Gastrocnemius medialis (tissue), 4 donors: ENCODE measurements at places on chromosomes 3 and 15. TPM values are rescaled to one million over a fixed set of nuclear protein-coding genes. Genes with fewer than 3 reads are reported as not detected.

DNA sequence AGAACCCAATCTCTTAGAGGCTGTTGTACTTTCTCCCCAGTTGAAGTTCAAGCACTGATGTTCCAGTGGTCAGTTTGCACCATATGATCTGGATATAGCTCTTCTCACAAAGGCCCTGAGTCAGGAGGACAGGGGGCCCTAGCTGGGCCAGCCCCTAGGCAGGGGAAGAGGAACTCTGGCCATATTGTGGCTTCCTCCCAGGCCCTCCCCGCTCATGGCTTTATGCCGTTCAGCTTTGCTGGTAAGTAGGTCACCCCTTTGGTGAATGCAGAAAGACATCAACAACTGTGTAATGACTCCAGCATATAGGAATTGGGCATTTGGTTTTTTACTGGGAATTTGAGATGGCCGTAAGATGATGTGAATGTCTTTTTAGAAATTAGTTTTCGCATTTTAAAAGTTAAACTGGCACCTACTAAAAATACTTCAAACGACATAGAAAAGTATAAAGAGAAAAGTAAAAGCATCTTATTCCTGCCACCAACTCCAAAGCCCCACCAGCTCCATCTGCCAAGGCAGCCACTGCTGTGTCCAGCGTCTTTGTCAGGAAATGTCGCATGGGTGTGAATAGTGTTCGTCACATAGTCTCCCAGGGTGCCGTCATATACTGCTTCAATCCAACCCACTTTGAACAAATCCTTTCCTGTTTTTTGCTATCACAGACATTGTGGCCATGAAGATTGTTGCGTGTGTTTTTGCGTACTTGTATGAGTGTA, 25.3 kb downstream of the CCR9 start:
- no peak overlapping the region for H3K4me3 ChIP-seq
- H3K4me1 ChIP-seq = peaks cover 3% of the 10 kb centered on the region
- no peaks in the 10 kb centered on the region for H3K27me3 ChIP-seq
- no peak for DNase-seq

- no peaks in the 10 kb centered on the region for H3K36me3 ChIP-seq
- no peak overlapping the region for H3K27ac ChIP-seq
- H3K4me1 ChIP-seq = no peaks in the 10 kb centered on the region
- H3K4me3 ChIP-seq = no peak overlapping the region
- no peaks in the 10 kb centered on the region for H3K27me3 ChIP-seq
- DNase-seq = no peak
Measured at GRCh38 chr3:18738393-18739098, 313.4 kb upstream of the SATB1 start.

GRCh38 chr3:4551794-4552442, 58.8 kb downstream of the ITPR1 start:
- H3K4me1 ChIP-seq = no peaks in the 10 kb centered on the region
- H3K27me3 ChIP-seq = no peaks in the 10 kb centered on the region
- H3K4me3 ChIP-seq = no peak overlapping the region
- H3K27ac ChIP-seq = no peak overlapping the region
- no peak for DNase-seq

Gene PLSCR2
- total RNA-seq = not detected

Gene TP53BP1
- total RNA-seq = 17.0 TPM

DNA sequence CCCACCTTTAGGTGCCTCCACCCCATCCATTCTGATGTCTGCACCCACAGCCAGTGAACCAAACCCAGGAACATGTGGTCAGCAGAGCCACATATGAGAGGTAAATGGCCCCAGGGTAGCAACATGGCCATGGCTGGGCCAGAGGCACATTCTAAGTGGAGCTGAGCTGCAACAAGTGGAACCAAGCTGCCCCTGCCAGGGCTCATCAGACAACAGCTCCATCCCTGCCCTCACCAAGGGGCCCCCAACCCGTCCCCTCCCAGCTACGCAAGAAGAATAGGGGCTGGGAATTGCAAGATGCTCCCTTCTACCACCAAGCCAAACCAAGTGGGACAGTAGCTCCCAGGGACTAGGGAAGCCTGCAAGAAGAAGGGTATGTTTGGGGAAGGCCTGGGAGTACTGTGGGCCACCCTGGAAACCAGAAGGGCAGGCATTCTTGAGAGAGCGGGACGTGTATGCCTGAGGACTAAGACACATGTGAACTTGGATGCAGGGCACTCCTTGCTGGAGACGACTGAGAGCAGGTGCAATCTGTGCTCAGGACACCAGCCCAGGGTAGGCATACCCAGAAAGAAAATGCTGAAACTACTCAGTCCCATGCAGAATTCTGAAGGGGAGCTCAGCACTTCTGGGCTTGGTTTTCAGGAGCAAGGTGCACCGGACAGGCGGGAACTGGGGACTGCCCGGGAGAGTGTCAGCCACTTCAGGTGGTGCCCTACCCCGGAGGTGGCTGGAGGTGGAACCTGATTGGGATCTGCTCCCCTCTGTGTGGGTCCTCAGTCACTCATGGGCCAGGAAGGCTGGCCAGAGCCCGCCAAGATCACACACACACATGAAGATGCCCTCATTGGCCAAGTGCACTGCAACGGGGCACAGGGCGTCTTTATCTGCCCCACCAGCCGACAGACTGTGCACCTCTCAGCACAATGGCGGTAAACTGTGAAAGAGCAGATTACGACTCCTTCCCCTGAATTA, 9.5 kb downstream of the MYL3 start:
- H3K27me3 ChIP-seq = no peaks in the 10 kb centered on the region
- no peak overlapping the region for H3K4me3 ChIP-seq
- H3K27ac ChIP-seq = no peak overlapping the region
- H3K4me1 ChIP-seq = no peaks in the 10 kb centered on the region

DNA sequence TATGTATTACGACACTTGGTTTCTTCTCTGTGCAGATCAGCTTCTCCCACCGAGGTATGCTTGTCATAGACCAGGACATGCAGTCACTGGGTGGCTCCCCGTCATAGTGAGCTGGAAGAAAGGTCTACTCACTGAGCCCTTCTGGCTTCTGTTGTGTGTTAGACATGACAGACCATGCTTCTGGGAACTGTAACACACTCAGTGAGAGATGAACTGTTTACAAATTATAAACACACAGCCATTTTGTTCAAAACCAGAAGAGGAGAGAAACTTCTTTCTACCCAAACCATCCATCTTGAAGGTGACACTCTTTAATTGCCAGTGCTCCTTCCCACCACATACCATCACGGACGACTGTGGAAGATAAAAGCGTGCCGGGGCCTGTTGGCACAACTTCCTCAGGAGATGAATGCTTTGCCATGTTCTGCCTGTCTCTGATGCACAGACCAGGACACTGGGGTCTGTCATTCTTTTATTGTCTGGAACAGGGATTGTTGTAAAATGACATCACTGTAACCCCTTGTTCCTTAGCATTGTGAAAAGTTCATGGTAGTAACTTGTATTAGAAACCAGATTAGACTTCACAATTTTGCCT, 214.3 kb downstream of the MCTP2 start:
- no peak for DNase-seq
- H3K4me1 ChIP-seq = no peaks in the 10 kb centered on the region
- no peaks in the 10 kb centered on the region for H3K36me3 ChIP-seq
- H3K4me3 ChIP-seq = no peak overlapping the region
- H3K27ac ChIP-seq = no peak overlapping the region

DNA sequence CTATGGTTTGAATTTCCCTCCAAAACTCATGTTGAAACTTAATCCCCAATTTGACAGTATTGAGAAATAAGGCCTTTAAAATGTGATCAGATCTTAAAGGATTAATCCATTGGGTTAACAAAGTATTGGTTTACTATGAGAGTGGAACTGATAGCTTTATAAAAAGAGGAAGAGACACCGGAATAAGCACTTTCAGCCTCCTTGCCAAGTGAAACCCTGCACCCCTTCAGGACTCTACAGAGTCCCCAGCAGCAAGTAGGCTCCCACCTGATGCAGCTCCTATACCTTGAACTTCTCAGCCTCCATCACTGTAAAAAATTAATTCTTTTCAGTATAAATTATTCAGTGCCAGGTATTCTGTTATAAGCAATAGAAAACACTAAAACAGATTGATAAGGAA, 348.3 kb downstream of the CGGBP1 start:
- H3K4me1 ChIP-seq = no peaks in the 10 kb centered on the region
- H3K36me3 ChIP-seq = no peaks in the 10 kb centered on the region

DNA sequence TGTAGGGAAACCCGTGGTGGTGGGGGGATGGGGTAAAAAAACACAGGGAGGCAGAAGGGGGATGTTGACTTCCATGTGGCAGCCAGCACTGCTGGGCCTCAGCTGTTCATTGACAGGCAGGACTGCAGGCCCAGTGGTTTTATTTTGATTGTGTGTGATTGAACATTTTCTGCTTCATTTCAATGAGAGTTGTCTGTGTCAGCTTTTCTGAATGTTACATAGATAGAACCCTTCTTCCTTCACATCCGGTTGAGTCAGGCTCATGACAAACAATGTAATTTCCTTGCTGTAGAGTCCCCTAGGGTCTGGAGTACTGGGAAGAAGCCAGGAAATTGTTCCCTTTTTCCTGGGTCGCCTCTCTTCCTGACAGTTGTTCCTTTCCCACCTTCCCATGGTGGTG, 8.2 kb upstream of the RPP25 start:
- H3K4me1 ChIP-seq = no peaks in the 10 kb centered on the region
- no peaks in the 10 kb centered on the region for H3K36me3 ChIP-seq
- H3K4me3 ChIP-seq = no peak overlapping the region
- H3K27ac ChIP-seq = no peak overlapping the region
- DNase-seq = no peak

DNA sequence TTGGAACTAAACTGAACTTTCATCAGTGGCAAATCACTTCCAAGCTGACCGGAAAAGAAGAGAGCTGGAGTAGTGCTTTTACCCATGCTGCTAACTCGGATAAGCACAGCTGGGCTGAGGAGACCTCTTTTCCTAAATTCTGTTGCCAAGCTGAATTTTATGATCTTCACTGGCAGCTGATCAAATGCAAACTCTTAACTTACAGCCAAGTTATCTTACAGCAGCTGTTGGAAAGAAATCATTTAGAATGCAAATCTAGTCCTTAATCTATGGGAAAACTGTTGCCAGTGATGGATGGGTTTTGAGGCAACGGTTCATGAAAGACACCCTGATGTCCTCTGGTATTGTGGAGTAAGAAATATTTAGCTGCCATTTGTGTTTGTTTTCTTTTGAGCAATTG, 216.5 kb downstream of the ZNF385D start:
- no peak for DNase-seq
- no peaks in the 10 kb centered on the region for H3K27me3 ChIP-seq
- H3K27ac ChIP-seq = no peak overlapping the region
- no peaks in the 10 kb centered on the region for H3K4me1 ChIP-seq
- H3K36me3 ChIP-seq = no peaks in the 10 kb centered on the region

DNA sequence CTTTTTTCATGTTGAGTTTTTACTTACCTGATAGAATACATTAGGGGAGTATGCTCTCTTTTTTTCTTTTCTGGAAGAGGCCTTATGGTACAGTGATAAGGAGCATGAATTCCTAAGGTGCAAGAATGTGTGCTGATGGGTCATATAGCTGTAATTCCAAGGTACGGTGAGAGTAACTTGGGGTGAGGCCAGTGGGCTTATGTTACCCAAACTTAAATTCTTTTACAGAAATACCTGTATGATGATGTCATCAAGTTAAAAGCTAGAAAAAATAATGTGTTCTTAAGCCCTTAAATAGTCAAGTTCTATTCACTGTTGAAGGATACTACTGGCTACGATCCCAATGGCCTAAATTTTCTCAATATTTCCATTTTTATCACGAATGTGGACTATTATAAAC, 111.2 kb downstream of the GMPS start:
- no peak overlapping the region for H3K27ac ChIP-seq
- DNase-seq = no peak
- H3K4me1 ChIP-seq = no peaks in the 10 kb centered on the region
- H3K4me3 ChIP-seq = no peak overlapping the region

DNA sequence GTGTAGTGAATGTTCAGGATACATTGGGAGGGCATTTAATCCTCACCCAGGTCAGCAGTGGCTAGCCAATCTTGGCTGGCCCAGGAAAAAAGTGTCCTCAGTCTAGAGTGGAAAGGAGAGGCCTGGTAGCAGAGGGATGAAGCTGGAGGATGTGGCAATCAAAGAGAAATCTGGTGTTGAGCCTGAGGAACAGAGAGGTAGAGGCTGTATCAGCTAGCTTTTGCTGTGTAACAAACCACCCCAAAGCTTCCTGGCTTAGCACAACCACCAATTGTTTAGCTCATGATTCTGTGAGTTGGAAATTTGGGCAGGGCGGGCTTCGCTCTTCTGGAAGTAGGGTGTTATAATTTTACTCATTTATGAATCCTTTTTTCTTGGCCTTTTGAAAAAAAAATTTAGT, 49.8 kb upstream of the PRR23E start:
- no peak overlapping the region for H3K4me3 ChIP-seq
- H3K4me1 ChIP-seq = peaks cover 6% of the 10 kb centered on the region
- no peaks in the 10 kb centered on the region for H3K36me3 ChIP-seq
- H3K27me3 ChIP-seq = no peaks in the 10 kb centered on the region

Gene SCAPER
- 34.4 TPM for total RNA-seq

GRCh38 chr3:109608574-109608973, 271.2 kb upstream of the DPPA4 start:
- no peaks in the 10 kb centered on the region for H3K36me3 ChIP-seq
- no peak for DNase-seq
- H3K4me1 ChIP-seq = no peaks in the 10 kb centered on the region

DNA sequence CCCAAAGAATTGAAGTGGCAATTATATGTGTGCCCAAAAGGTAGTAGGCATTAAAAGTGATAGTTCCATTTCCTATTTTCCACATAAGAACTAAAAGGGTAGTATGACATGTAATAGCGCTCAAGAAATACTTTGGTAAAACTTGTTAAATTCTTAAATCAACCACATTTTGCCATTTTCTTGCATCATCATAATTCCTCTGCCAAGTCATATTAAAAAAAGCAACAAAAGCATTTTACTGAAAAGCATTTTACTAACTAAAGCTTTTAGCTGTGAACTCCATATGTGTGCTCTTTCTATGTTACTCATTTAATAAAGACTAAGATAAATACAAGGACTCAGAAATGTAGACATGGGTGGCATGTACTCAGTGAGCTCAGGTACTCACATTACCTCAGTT, 70.1 kb downstream of the GPR160 start:
- no peak for DNase-seq
- H3K4me3 ChIP-seq = no peak overlapping the region
- no peak overlapping the region for H3K27ac ChIP-seq
- no peaks in the 10 kb centered on the region for H3K27me3 ChIP-seq
- no peaks in the 10 kb centered on the region for H3K4me1 ChIP-seq

- no peak overlapping the region for H3K27ac ChIP-seq
- DNase-seq = no peak
- no peak overlapping the region for H3K4me3 ChIP-seq
- H3K4me1 ChIP-seq = no peaks in the 10 kb centered on the region
- peaks cover 35% of the 10 kb centered on the region for H3K27me3 ChIP-seq
Measured at GRCh38 chr15:98289747-98290146, 329.2 kb downstream of the ARRDC4 start.

Gene SLITRK3
- total RNA-seq = not detected

Gene SEMA3G
- 20.3 TPM for total RNA-seq

DNA sequence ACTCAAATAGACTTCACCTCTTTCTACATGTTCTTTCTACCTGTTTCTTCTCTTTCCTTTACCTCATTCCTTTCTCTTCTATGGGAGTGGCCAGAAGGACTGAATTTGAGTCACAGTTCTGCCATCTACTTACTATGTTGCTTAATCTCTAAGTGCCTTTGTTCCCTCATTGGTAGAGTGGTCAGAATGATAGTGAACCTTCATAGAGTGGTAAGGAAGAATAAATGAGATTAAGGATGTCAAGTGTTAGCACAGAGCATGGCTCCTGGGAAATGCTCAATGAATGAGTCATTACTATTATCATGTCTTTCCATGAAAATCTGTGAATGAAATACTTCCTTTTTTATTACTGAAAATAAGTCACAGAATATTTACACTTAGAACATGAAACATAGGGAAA, 17.5 kb downstream of the TMEM207 start:
- H3K27me3 ChIP-seq = no peaks in the 10 kb centered on the region
- no peaks in the 10 kb centered on the region for H3K36me3 ChIP-seq
- DNase-seq = no peak
- H3K4me3 ChIP-seq = no peak overlapping the region
- no peak overlapping the region for H3K27ac ChIP-seq
- no peaks in the 10 kb centered on the region for H3K4me1 ChIP-seq
